ENCODE measurements at places on chromosomes 4 and X.
A peak's percentile ranks its signal among the peaks of the same experiment; 100 is the strongest.

GRCh38 chrX:46693149-46693548 lies 65.8 kb downstream of the SLC9A7 start:
- no peak for DNase-seq

DNA sequence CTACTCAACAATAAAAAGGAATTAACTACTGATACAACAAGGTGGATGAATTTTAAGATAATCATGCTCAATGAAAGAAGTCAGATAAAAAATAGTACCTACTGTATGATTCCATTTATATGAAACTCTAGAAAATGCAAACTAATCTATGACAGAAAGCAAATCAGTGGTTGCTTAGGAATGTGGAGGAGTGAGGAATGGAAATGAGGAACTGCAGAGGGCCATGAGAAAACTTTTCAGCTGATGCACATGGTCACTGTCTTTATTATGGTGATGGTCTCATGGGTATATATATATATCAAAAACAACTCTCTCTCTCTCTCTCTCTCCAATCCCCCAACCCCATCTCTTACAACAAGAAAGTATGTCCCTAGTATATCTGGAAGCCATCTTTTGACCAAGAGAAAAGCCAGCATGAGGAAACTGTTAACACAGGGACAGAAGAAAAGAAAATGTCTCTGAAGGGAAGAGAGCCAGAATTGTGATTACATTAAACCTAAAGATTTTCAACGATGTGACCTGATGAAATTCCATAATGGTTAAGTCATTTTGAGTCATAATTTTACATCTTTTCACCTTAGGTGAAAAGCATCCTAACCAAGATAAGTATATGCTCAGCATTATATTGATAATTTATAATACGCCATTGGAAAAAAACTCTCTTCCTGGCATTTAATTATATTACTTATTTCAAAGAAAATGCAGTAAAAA lies 8.5 kb upstream of the NFKB1 start:
- no peak for DNase-seq

DNA sequence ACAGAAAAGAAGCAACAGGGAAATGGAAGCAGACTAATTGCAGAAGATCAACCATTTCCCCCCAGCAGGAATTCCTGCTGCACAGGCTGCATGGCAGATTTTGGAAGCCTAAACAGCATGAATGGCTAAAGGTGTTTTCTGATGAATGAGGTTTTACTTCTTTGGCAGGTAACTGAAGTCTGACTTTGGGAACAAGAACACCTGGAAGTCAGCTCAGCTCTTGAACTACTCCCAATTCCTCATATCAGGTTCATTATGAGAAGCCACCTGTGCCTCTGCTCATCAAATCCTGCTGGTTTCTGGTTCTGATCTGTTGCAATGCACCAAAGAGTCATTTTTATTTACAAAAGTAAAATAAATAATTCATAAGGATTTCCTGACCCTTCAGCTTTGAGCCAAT lies 139.0 kb downstream of the COL25A1 start:
- no peak for DNase-seq

DNA sequence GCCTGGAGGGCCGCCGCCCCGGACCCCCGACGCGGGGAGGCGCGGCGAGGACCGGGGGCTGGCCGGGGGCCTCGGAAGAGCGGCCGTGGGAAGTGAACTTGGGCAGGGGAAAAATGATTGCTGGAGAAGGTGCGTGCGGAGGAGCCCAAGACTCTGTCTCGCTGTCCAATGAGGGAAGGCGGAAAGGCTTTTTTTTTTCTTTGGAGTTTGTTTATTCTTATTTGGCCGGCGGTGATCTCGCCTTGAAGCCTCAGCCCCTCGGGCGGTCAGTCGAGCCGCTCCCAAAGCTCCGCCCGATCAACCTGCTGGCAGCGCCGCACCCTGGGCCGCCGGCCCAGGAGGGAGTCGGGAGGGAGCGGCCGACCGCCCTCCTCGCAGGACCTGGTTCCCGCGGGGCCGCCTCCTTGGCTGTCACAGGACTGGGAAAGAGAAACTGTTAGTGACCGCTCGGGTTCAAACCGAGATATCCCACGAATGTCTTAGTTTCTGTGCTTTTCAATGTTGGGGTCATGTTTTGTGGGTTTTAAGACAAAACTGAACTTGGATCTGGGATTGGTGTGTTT lies 2.5 kb downstream of the CPEB2 start:
- peak; percentile 22 for DNase-seq

GRCh38 chr4:48706736-48707135 lies 73.3 kb downstream of the FRYL start:
- DNase-seq: no peak

- no peak for DNase-seq
These were observed 362.6 kb upstream of the MAGEB2 start for GRCh38 chrX:29852767-29853166.

GRCh38 chr4:56410247-56411062 lies 23.2 kb upstream of the AASDH start:
- DNase-seq: no peak

- DNase-seq: no peak
These were observed 507.2 kb downstream of the FSTL5 start for GRCh38 chr4:161656594-161656993.

All from T-helper 9 cell (primary cell).